ENCODE measurements at places on chromosomes 2 and 18. TPM values are rescaled to one million over a fixed set of nuclear protein-coding genes. Genes with fewer than 3 reads are reported as not detected.

KCNJ13 gene
- 2.3 TPM for total RNA-seq

DAW1 gene
- total RNA-seq: not detected

RGPD3 gene
- total RNA-seq: not detected

GPR75 gene
- total RNA-seq: 0.53 TPM

SEMA4C gene
- 51.4 TPM for total RNA-seq

HOXD1 gene
- total RNA-seq: 10.3 TPM

DQX1 gene
- 0.16 TPM for total RNA-seq

MARCO gene
- not detected for total RNA-seq

AGXT gene
- not detected for total RNA-seq

MLPH gene
- 82.9 TPM for total RNA-seq

CDH19 gene
- 76.4 TPM for total RNA-seq

SULT1C4 gene
- total RNA-seq: not detected
